ENCODE measurements at places on chromosomes 7 and 10.

DNA sequence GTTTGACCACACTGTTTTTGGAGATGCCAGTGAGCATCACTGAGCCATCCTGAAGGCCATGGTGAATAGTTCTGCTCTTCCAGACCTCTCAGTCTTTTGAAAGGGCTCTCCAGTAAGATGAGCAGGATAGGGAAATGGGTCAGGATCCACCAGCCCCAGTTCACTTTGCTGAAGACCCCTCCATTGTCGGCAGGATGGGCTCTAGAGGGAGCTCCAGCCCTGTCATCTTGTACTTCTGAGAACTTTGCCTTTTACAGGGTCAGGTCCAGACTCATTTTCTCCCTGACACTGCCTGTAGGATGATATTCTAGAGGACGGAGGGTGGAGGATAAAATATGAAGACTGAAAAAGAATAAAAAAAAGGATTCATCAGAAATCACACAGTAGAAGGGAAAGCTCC lies 13.1 kb downstream of the LHFPL3 start:
- DNase-seq: no peak

DNA sequence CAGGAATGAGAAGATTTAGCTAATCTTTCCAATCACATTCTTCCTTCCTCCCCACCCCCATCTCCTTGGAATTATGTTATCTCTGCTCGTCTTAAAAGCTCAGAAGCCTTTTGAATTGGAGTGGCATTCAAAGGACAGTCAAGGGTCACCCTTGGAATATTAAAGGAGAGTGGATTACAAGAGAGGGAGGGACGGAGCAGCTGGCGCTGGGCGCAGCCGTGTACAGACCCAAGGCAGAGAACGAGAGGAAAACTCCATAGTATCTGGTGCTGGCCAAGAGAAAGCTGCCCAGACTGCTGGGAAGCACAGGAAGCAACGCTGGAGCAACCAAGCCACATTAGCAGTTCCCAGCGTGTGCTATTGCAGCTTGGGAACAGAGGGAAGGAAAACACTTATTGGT lies 95.7 kb downstream of the POU6F2 start:
- no peak for DNase-seq

- DNase-seq: peak; percentile 19
Observed at GRCh38 chr7:17043012-17043877, 161.5 kb upstream of the AGR3 start.

DNA sequence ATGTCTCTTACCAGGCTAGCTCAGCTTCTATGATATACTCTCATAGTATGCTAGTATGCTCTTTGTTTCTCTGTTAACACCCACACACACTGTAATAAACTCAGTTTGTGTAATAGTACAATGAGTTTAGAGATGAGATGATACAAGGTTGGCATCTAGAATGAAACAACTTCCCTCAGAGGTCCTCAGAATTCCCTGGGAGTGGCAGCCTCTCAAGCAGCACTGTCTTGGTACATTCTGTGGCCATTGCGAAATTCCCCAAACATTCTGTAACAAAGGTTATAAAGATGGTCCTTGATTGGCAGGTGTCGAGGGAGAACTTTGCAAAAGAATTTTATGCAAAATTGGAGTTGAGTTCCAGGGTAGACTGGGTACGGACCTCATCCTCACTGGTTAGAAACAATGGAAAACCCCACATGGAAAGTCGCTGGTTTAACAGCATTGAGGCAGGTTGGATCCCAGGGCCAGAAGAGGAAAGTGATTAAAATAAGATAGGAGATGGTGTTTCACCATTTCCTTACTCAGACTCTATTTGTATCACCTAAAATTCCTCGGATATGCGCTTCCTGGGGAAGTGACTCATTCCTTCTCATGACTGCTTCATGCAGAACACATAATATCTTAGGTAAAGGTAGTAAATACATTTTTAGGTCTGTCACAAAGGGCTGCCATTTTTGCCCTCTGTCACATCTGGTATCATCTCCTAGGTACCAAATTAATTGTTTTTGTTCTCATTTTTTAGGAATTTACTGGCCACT lies 657.8 kb downstream of the SORCS1 start:
- no peak for DNase-seq

GRCh38 chr7:30046127-30046770 lies 18.0 kb downstream of the PLEKHA8 start:
- no peak for DNase-seq

GRCh38 chr7:105805447-105806019 lies 70.9 kb downstream of the ATXN7L1 start:
- no peak for DNase-seq

- DNase-seq: no peak
Observed at GRCh38 chr7:88201305-88201704, 18.5 kb downstream of the SRI start.

- no peak for DNase-seq
Observed at GRCh38 chr10:32199714-32200394, 143.6 kb upstream of the KIF5B start.

- DNase-seq: no peak
Observed at GRCh38 chr7:34755008-34755407, 97.0 kb downstream of the NPSR1 start.

DNA sequence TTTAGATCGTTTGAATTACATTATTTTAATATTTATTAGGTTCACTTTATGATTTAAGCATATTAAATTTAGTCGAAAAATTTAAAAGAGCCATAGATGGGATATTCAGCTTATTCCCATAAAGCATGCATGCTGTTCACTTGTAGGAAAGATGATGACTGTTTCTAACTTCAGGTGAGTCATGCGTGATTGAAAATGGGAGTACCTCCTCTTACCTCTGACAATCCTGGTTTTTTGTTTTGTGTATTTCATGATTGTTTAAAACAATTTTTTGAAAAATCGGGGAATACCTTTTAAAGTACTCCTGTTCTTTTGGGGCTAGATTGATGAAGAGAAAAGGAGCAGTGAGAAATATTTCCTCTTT lies 1.4 kb downstream of the TNKS2 start:
- peak; percentile 9 for DNase-seq

DNA sequence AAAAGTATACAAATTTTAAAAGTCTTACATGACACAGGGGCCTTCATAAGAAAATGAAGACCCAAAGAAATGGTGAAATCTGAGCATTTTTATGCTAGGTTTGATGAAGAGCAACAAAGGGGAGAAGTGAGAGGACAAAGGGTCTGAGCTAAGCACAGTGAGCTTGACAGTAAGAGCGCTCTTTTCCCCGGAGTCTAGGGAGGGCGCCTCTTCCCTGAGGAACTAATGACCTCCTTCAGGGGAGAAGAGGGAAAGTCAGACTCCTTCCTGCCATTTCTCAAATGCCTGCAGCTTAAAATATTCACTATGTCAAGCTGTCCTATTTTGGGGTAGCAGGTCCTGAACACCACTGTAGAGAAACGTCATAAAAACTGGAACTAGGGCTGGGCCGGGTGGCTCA lies 18.1 kb upstream of the PAXIP1 start:
- DNase-seq: no peak

GRCh38 chr10:86254081-86254480 lies 112.5 kb downstream of the GRID1 start:
- no peak for DNase-seq

- DNase-seq: no peak
Observed at GRCh38 chr10:46550076-46550790, 6.2 kb downstream of the GPRIN2 start.

GRCh38 chr10:60374836-60375235 lies 14.8 kb downstream of the ANK3 start:
- DNase-seq: no peak

GRCh38 chr7:154985230-154985629 lies 17.7 kb downstream of the PAXIP1 start:
- no peak for DNase-seq

DNA sequence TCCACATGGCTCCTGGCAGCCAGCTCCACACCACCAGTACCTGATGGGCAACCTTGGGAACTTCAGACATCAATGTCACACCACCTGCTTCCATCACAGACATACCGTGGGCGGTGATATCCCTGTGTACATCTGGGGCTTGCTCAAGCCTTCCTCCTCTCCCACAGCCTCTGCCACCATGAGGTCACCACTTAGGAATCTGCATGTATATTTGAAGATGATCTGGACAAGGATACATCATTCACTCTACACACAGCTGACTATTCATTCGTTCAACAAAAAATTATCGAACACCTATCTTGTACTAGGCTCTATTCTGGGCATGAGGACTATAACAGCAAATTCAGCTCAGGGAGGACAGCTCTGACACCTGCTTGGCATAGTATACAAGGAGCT lies 6.8 kb downstream of the DLG5 start:
- DNase-seq: peak; percentile 80

DNA sequence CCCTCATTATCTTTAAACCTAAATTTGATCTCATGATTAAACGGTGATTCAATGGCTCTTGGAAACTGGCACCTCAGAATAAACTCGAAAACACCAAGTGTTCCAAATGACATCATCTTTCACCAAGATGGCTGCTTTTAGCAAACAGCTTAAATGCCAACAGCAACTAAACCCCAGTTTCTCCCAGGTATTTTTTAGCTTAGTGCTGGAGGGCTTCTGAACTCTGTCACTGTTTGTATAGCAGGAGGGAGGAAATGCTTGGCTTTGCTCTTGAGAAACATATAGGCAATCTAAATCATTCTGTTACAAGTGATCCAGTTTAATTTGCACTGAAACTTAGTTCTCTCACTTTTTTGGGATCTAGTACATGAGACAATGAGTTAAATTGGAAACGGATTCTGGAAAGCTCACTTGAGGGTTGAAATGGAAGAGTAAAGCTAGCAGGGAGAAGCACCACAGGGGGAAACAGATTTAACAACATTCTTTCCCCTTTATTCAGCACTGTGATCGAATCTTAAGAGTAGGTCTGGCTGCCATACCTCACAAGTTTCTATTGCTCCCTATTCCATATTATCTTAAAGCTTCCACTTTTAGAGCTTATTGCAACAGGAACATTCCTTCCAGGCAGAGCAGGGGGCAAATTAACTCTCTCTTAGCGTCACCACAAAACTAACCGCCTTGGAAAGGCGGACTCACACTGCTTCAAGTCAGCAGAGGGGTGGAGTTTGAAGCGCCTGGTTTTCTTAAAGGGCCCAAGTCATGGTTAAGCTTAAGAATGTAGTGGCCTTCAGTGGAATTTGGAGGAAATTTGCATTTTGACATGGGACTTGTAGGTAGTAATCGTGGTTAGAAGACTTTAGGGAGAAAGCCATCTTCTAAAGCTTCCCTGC lies 1.8 kb upstream of the CCDC6 start:
- peak; percentile 93 for DNase-seq

DNA sequence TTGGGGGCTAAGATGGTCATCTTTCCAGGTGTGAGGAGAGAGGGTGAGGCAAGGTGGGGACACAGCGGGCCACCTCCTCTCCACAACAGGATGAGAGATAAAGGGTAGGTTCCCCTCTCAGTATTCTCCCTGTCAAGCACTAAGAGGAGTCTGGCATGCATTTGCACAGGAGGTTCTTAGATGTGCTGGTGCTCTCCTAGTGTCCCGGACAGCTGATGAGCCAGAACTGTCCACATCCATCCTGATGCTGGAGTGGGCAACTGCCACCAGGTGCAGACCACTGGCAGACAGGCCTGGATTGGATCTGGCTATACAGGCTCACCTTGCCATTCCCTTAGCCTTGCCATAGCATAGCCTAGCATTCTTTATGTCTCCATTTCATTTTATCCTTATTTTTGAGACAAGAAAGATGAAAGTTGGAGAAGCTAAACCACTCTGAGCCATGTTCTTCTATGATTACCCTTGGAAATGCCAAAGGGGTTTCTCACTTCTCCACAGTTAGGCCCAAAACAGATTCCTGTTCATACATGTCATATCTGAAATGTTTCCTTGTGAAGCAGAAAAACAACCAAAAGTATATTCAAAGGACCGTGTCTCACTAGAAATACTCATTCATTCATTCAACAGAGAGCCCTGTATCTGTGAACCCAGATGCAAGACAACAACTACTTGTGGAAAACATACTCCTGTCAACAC lies 48.8 kb upstream of the ANTXRL start:
- no peak for DNase-seq

DNA sequence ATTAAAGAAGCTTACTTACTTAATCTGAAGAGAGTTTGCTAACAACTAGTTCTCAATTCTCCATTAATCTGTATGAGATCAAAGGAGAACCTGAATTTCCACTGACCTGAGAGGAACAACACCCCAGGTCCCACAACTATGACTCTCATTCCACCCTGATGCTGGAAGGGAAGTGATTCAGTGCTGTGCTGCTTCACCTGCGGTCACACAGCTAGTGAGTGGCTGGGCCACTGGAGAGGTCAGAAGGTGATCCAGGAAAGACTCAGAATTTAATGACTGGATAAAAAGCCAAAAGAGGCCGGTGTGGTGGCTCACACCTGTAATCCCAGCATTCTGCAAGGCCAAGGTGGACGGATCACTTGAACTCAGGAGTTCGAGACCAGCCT lies 23.6 kb downstream of the SORBS1 start:
- no peak for DNase-seq

DNA sequence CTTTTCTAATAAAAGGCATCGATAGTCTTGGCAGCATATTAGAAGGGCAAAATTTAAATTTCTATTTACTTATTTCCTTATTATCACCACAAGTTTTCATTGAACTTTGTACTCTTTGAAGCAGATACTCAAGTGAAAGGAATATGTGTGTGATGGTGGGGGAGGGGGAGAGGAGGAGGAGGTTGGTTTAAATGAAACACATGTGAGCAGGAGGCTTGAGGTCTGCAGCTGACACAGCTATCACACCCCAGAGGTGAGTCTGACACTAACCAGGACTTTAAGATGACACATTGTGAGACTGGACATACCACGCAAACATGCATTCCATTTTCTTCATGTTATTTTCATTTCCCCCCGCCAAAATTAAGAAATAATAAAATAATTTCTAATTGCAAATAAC lies 63.3 kb downstream of the CTTNBP2 start:
- DNase-seq: no peak

All from fibroblast of skin of right quadriceps (primary cell).